Left renal cortex interstitium (tissue), 4 donors: ENCODE measurements at places on chromosomes 3 and 15. TPM values are rescaled to one million over a fixed set of nuclear protein-coding genes. Genes with fewer than 3 reads are reported as not detected.

Gene ANKRD34C
- 0.06 TPM for polyA plus RNA-seq

Gene ZNF621
- polyA plus RNA-seq = 22.7 TPM

Gene CHL1
- polyA plus RNA-seq = 11.2 TPM

Gene SERPINI2
- 0.92 TPM for polyA plus RNA-seq

Gene HHATL
- polyA plus RNA-seq = 0.74 TPM

Gene ACTC1
- polyA plus RNA-seq = 3.7 TPM

Gene FYTTD1
- 96.9 TPM for polyA plus RNA-seq

Gene GADL1
- polyA plus RNA-seq = 3.1 TPM

Gene CGNL1
- 67.1 TPM for polyA plus RNA-seq

Gene UBE2Q2
- polyA plus RNA-seq = 42.9 TPM

Gene TGM4
- polyA plus RNA-seq = 0.03 TPM

Gene CCK
- 0.57 TPM for polyA plus RNA-seq

Gene GOLGA8T
- not detected for polyA plus RNA-seq

Gene SOX14
- not detected for polyA plus RNA-seq

Gene HRG
- 1.9 TPM for polyA plus RNA-seq

Gene CASR
- 29.2 TPM for polyA plus RNA-seq

Gene GP5
- 0.65 TPM for polyA plus RNA-seq

Gene SCAANT1
- polyA plus RNA-seq = 1.8 TPM

Gene SLC15A2
- polyA plus RNA-seq = 15.1 TPM

Gene PARP9
- 18.6 TPM for polyA plus RNA-seq

Gene PCOLCE2
- polyA plus RNA-seq = 5.0 TPM

Gene UMPS
- polyA plus RNA-seq = 43.5 TPM

Gene CACNA2D3
- 1.5 TPM for polyA plus RNA-seq

Gene COL8A1
- 8.5 TPM for polyA plus RNA-seq
